ENCODE measurements at places on chromosomes 3 and 15.

DNA sequence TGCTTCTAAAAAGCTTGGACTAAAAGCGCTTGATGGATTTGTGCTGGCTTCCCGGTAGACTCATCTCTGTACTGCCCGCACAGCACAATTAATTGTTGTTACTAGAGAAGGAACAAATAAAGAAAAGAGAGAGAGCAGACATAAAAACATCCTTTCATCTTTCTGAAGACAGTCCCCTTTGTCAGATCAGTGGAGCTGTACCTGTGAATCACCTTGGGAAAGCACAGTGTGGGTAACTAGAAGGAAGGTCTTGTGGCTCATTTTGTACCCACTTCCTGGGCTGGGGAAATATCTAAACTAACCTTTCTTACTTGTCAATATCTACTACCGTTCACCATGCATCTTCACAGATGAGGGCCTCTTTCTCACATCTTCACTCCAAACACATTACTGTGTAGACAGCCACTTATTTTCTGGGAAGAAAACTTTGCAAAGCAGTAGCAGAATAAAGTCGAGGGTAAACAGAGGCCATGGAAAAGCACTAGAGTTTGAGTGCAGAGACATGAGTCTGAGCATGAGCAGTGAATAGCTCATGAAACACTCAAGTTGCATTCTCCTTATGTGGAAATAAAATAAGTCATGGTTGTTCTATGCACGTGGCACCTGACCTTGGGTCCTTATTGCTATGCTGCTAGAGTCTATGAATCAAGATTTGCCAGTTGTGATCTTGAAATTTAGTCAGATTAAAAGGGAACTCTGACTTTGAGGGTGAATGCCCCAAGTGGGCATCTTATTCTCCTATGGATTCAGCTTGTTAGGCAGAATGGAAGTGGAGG, 169.3 kb downstream of the LPP start:
- no peak for DNase-seq

GRCh38 chr3:18446149-18446825, 21.1 kb upstream of the SATB1 start:
- no peak for DNase-seq

GRCh38 chr3:123540285-123540684, 44.6 kb downstream of the HACD2 start:
- DNase-seq, result no peak

- no peak for DNase-seq
These were observed 473.3 kb upstream of the TPRG1 start for GRCh38 chr3:188698436-188698835.

DNA sequence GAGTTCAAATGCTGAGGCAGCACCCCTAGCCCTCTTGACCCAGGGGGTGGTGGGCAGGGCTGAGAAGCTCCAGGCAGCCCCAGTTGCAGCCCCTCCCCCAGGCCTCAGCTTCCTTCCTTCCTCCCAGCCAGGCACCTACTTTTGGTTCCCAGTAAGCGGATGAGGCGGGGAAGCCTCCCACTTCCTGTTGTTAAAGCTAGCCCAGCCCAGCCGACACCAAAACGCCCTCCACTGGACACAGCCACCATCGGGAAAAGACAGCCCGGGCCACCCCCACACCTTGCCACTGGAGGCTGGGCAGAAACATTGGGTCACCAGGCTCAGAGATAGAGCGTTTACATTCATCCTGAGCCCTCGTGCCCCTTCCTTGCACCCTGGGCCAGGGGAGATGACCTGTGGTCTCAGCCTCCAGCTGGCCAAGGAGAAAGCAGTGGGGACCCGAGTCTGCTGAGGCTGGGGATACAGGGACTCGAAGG, 3.5 kb downstream of the DUSP7 start:
- peak; percentile 78 for DNase-seq

DNA sequence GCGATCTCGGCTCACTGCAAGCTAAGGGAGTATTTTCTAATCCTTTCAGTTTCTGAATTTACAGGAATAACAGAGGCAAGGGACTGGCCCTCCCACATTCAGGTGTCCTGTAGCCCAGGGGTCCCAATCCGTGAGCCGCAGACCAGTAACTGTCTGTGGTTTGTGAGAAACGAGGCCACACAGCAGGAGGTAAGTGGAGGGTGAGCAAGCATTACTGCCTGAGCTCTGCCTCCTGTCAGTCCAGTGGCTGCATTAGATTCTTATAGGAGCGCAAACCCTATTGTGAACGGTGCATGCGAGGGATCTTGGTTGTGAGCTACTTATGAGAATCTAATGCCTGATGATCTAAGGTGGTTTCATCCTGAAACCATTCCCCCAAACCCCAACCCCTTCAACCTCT, 5.0 kb upstream of the IL17RC start:
- no peak for DNase-seq

GRCh38 chr3:180135101-180135500, 98.4 kb upstream of the PEX5L start:
- DNase-seq, result no peak

DNA sequence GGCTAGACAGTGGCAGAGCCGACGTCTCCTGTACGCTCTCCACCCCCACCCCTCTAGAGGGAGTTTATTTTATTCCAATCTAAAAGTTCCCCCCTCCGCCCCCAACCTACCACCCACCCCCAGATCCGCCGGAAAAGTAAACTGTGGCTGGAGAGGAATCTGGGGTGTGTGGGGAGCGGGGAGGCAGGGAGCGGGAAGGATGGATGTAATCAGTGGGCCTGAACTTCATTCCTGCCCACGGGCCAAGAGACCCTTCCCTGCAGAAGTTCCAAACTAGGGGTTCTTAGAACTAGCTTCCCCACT, 537 bp upstream of the CSRNP1 start:
- no peak for DNase-seq

GRCh38 chr3:112813723-112814171, 32.9 kb downstream of the CD200R1L start:
- DNase-seq, result no peak

GRCh38 chr3:187922704-187923416, 177.6 kb upstream of the BCL6 start:
- no peak for DNase-seq

- DNase-seq, result no peak
These were observed 46.3 kb upstream of the TIPARP start for GRCh38 chr3:156627946-156628569.

- peak; percentile 85 for DNase-seq
These were observed 325.7 kb downstream of the MAGI1 start for GRCh38 chr3:65713016-65713415.

- DNase-seq, result no peak
These were observed 3.3 kb downstream of the TMEM115 start for GRCh38 chr3:50355829-50356552.

- no peak for DNase-seq
These were observed 59.0 kb upstream of the SMAD3 start for GRCh38 chr15:67006083-67007065.

GRCh38 chr3:116842254-116842957, 132.8 kb downstream of the TUSC7 start:
- no peak for DNase-seq

GRCh38 chr3:133965906-133966305, 63.8 kb downstream of the SLCO2A1 start:
- DNase-seq, result no peak

DNA sequence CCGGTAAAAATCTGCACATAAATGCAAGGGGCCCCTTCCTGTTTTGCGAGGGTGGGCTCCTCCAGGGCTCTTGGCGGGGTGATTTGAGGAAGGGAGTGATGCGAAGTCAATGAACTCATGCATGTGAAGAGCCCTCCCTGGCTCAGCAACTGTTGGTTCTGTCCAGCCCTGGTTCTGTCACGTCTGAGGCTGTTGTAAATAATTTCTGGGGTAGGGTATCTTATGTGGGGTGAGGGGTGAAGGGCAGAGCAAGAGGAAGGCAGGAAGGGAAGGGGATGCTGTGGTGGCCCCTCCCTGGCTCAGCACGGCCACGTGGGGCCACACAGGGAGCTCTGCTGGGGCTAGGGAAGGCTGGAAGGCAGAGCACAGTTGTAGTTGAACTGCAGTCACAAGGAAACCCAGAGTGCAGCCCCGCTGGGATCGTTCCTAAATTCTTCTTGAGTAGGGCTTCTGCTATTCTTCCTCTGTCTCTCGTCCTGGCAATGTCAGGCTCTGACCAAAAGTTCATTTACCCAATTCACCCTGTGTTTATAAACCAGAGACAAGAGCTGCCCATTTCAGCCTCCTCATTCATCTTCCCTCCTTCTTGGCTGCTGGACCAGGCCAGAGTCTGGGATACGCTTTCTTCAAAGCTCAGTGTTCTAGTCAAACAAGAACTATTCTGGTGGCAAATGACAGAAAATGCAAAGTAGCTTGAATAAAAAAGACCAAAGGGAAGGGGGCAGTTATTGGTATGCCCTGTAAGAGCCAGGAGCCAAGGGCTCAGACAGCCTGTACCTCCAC, 14.8 kb upstream of the TOPBP1 start:
- no peak for DNase-seq

DNA sequence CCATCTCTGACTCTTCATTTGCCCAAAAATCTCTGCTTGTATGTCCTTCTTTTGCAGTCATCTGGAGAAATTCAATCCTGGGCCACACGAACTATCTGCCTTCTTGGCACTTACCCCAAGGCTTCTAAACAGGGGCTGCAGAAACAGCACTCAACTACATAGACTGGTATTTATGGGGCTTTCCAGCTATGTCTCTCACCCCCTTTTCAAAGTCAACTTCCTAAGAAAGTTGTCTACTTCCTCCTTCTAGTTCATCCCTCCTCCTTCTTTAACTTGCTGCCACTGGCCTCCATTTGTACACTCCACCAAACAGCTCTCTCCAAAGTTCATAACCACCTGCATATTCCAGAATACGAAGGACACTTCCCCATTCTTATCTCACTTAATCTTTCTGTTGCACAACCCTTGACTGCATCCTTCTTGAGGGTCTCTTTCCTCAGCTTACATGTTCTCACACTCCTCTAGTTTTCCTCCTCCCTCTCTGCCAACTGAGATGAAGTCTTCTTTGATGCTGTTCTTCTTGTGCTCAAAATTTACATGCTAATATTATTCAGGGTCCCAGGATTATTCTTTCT, 55.2 kb downstream of the PLD1 start:
- no peak for DNase-seq

DNA sequence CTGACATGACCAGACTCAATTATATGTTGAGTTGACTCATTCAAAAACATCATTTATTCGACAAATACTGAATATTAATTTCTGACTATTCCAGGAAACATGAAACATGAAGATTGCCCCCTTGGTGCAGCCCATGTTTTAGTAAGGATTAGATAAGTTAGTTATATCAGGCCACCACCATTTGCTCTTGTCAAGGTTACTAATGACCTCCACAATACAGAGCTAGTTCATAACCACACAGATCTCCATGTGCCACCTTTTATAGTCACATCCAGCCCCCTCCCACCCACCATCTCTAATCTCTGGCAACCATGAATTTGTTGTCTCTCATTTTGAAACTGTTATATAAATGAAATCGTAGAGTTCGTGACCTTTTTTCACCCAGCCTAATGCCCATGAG, 15.7 kb downstream of the KLHL18 start:
- DNase-seq, result no peak

DNA sequence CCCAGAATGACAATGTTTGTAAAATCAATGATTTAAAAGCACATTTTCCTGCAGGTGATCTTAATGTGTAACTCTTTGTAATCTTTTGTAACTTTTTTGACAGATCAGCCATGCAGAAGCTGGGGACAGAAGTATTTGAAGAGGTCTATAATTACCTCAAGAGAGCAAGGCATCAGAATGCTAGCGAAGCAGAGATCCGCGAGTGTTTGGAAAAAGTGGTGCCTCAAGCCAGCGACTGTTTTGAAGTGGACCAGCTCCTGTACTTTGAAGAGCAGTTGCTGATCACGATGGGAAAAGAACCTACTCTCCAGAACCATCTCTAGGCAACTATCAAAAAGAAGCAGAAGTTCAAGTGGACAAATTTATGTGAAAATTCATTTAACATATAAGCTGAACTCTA, 32.1 kb upstream of the NUDT16 start:
- no peak for DNase-seq

- no peak for DNase-seq
These were observed 75.4 kb upstream of the POMGNT2 start for GRCh38 chr3:43181202-43181821.

DNA sequence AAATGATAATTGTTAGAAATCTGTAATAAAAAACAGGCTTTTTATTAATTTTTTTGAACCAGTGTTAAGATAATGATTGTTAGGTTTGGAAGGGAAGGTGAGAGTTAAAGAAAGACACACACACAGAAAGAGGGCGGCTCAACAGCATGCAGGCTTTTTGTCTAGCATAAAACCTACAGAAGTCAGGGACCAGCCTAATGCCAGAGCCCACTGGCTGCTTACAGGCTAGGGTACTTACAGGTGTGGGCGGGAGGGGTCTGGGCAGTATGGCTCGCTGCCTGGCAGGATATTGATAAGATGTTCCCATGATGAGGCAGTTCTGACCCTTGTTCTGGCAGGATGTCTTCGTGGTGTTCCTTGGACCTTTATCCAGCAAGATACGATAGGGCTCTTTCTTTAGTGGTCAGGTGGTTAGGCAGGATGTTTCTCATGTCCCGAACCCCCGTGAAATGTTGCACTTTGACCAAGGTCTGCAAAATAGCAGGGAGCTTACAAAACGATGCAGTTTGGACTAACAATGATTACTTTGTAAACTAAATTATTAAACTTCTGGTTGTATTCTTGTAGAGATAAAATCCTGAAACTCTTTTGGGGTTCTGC, 84.7 kb downstream of the DCUN1D1 start:
- DNase-seq, result no peak

DNA sequence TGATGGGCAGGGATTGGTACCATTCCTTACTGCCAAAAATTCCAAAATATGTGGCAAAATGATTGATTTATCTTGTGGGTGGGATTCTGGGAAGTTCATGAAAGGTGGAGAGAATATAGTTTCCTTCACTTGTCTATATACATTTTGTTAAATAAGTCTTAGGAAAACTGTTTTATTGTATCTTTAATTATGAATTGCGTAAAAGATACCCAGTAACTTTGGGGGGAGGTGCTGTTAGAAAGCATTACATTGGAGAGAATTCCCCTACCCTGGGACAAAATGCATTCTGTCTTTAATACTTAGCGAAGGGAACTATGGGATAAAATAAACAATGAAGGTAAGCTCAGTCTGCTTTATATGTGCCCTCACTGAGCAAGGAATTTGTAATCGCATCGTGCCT, 4.6 kb downstream of the SETD5 start:
- DNase-seq, result no peak

DNA sequence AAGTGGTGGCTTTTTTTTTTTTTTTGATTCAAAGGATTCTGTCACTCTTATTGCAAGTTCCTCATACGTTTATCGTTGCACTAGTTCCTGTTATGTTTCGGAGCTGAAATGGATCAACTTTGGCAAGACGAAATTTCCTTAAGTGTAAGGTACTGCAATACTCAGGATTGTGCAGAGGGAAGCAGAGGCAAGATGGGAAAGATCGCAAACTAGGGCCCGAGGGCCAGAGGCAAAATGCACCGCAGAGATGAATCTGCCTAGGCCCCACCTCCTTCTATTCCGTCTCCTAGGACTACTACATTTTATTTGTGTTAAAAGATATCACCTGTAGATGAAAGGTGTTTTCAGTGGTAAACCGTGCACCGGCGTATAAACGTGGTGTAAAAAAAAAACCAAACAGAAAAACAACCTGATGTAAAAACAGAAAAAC, 331 bp downstream of the RNU6-1 start:
- peak; percentile 57 for DNase-seq

DNA sequence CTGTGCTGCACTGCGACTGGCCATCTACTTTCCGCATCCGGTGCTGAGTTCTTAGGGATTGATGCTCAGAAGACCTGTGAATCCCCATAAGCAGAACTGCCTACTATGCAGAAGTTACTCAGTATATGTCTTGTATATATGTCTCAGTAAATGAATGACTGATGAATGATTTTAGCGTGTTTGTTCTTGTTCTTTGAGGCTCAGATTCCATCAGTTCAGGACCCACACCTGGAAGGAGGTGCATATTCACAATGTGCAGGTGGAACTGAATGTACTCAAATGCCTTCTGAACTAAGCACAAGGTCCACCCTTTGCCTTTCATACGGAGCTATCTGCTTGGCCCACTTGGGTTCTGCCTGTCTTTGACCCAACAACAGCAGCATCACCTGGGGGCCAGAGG, 19.8 kb downstream of the TNFAIP8L3 start:
- no peak for DNase-seq
